ENCODE measurements at places on chromosomes 11 and 22.

GRCh38 chr11:9047964-9048523 is 43.4 kb downstream of the SCUBE2 start:
- no peak for DNase-seq

DNA sequence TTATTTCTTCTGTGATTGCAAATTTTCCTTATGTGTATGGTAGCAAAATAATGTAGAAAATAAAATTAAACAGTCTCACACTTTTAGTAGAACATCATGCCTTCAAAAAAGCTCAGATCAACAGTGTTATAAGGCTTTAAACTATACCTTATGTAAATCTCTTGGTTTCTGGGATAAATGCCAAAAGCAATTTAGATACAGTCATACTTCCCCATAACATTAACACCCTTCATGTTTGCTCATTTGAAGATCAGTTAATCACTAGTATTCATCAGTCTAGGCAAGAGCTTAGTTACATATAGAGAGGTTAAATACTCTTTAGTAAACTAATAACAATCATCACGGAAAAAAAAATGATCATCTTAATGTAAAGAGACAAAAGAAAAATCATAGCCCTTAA is 421.8 kb upstream of the ANO3 start:
- no peak for DNase-seq

GRCh38 chr11:119147604-119148333 is 1.1 kb upstream of the ABCG4 start:
- no peak for DNase-seq

DNA sequence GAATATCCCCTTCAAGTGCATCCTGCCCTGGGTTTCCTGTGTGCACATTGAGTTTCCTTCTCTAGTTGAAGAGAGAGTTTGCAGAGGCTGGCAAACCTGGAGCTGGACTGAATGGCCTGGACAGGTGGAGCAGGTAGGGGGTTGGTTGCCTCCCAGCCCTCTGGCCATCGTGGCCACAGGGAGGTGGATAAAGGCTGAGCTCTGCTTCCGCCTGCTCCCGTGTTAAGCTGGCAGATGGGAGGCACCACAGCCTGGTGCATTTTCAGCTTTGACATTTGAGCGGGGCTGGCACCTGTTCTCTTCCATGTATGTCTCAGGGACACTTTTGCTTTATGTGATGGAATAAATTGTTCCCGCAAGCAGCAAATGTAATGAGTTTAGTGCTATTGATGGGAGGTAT is 11.1 kb downstream of the MICAL2 start:
- no peak for DNase-seq

DNA sequence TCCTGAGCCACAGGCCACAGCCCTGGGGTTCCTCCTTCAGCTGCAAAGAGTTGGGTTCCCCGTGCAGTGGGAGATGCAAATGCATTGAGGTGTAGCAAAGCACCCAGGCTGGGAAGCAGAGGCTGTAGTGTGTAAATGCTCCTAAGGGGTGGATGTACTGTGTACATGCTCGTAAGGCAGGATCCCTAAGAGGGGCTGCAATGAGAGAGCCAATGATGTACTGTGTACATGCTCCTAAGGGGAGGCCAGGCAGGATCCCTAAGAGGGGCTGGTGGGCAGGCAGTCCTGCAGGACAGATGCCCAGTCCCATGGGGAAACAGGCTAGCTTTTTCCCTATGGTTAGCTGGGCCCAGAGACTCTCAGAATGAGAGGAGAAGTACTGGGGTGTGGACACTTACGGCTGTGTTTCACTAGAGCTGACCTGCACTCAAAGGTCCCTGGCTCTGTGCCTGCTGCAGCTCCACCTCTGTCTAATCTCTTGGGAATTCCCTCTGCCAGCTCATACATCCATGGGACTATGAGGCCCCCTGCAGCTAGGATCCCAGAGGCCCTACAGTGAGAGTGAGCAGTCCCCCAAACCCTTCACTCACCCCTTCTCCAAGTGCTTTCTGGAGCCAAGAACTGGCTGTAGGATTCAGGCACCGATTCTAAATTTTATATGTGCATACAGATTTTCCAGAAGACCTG is 261.9 kb upstream of the LUZP2 start:
- DNase-seq = no peak

DNA sequence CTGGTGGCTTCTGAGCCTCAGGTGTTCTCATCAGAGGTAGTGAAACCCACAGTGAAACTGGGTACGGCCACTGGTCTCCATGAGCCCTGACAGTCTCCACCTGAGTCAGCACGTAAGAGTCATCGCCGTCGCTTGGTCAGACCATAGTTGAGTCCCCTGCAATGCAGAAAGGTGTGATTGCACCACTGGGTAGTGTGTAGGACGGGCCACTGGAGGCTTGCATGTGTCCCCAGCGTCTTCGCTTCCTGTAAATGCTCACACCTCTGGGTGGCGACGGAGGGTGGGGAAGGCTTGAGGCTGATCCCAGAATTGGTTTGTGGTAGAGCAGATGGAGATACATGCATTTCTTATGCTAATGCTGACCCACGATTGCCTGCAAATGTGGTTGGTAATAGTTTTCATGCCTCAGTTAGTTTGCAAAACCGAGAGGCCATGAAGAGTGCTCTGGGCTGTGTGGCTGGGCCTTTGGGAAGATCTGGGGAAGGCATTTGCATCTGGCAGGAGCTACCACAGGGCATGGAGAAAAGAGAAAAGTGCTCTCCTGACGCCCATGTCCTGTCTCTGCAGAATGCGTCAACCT is 26.5 kb downstream of the CTTN start:
- DNase-seq = no peak

DNA sequence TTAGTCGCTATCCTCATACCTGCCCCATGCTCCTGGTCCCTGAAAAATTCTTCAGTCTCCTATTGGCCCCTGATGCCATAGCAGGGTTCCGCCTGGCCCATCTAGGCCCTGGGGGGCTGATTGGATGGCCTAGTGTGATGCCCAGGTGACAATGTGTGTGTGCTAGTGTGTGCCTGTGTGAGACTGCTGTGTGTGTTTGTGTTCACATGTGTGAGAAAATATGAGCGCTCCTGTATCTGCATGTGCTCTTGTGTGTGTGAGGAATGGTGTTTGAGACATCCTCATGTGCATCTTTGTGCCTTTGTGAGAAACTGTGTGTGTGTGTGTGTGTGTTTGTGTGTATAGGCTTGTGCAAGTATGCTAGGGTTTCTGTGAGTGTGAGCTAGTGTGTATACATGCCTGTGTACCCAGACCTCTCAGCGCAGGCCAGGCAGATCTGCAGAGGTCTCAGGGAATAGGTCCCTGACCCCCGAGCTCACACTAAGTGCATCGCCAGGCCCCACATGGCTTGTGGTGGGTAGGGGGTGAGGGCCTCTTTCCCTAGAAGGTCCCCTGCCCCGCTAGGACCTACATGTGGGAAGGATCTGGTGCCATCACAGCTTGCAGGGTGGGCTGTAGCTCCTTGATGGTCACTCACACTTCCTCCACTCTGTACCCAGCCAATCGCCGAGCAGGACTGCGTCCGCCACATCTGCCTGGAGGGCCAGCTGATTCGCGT is 64.6 kb downstream of the OTOG start:
- DNase-seq = no peak

GRCh38 chr11:46051102-46051501 is 70.2 kb downstream of the PHF21A start:
- DNase-seq = no peak

DNA sequence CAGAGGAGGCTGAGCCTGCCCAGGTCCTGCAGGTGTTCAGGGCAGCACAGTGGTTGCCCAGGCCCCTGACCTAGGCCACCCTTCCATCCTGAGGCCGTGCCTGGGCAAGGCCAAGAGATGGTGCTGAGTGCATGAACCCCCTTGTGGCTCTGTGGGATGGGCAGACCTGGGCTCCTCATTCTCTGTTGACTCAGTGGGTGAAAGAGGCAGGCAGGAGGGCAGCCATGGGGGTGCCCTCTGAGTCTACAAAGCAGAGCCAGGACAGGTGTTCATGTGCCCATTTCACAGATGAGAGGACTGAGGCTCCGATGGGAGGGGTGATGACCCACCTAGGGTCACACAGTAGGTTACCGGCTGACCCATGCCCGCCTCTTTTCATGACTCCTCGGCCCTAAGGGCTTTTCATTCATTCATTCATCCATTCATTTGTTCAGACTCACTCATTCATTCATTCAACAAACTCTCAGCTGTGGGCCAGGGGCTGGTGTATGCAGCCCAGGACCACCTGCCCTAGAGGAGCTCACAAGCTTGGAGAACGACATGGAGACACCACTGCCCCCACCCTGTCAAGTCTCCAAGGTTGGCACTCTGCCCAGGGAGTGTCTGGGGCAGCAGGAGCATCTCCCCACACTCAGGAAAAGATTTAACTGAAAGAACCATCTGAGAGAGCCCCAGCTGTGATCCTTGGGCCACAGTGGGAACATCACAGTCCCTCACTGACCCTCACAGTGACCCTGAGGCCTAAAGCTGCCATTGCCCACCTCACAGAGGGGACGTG is 40.5 kb downstream of the IGLL5 start:
- no peak for DNase-seq

GRCh38 chr22:48486134-48486532 is 1341.5 kb downstream of the BRD1 start:
- no peak for DNase-seq

GRCh38 chr22:43293259-43293654 is 49.9 kb downstream of the SCUBE1 start:
- DNase-seq = no peak

- DNase-seq = peak; percentile 42
Measured at GRCh38 chr11:44608991-44609782, 43.7 kb downstream of the CD82 start.

GRCh38 chr11:34650528-34650927 is 29.6 kb downstream of the EHF start:
- peak; percentile 87 for DNase-seq

DNA sequence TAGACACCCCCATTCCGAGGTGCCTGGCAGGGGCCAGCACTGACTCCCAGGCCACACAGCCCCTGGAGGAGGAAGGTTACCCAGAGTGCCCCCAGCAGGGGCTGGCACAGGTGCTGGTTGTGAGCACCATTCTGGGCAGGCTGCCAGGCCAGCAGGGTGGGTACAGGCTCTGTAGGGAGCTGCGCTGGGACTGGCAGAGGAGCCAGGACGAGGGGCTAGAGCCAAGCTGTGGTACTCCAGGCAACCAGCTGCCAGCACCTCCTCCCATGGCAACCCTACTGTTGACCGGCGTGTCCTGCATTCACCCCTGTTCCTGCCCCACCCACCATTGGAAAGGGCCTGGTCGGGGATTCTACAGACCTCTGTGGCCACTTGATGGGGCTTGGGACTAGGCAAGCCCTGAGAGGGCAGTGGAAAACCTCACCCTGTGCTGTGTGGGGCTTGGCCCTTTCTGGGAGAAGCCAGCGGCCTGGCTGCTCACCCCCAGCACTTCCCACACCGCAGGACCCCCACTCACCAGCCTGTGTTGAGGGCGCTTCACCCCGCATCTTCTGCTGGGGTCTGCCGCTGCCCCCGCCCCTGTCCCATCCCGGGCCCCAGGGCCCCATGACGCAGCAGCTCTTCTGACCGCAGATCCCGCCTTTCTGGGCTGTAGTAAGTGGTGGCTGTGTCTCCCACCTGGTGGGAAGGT is 1.9 kb downstream of the CLDN5 start:
- DNase-seq = no peak

DNA sequence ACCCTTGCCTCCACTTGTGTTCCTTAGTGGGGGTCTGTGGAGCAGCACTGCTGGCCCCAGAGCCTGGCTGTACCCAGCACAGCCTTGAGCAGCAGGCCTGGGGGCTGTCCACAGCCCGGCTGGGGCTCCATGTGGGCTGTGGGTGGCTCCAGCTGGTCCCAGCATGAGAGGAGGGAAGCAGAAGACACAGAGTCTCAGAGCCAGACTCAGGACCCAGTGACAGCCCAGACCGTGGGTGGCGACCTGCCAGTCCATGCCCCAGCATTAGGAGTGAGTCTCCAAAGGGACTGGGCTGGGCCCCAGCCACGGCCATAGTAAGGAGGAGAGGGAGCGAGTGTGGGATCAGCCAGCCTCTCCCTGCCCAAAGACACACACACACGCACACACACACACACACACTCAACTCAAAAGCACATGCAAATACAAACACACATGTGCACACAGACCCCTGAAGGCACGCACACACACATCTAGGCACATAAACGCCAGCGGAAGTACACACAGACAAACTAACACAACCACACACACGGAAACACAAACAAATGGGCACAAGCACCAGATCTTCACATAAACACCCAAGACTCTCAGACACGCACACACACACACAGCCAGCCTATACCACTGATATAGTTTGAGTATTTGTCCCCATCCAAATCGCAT is 16.7 kb upstream of the LRRC10B start:
- no peak for DNase-seq

DNA sequence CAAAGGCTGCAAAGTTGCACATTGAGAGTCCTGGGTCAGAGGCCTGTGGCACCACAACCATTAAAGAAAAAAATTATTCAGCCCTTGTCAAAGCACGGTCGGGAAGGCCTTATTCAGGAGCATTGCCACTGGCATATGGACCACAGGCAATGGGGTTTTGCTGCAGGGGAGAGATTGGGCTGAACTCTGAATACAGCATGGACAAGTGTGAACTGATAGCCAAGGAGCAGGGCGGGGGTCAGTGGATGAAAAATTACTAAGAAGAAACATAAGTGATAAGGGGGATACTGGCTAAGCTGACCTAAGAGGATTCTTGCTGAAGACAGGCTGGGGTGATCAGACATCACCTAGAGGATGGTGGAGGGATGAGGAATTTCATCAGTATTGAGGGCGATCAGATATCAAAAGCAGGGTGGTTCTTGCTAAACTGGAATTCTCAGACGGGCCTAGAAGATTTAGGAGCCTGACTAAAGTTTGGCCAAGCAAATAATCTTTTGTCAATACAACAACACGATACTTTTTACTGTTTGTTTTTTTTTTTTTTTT is 3.3 kb upstream of the DGCR8 start:
- DNase-seq = no peak

DNA sequence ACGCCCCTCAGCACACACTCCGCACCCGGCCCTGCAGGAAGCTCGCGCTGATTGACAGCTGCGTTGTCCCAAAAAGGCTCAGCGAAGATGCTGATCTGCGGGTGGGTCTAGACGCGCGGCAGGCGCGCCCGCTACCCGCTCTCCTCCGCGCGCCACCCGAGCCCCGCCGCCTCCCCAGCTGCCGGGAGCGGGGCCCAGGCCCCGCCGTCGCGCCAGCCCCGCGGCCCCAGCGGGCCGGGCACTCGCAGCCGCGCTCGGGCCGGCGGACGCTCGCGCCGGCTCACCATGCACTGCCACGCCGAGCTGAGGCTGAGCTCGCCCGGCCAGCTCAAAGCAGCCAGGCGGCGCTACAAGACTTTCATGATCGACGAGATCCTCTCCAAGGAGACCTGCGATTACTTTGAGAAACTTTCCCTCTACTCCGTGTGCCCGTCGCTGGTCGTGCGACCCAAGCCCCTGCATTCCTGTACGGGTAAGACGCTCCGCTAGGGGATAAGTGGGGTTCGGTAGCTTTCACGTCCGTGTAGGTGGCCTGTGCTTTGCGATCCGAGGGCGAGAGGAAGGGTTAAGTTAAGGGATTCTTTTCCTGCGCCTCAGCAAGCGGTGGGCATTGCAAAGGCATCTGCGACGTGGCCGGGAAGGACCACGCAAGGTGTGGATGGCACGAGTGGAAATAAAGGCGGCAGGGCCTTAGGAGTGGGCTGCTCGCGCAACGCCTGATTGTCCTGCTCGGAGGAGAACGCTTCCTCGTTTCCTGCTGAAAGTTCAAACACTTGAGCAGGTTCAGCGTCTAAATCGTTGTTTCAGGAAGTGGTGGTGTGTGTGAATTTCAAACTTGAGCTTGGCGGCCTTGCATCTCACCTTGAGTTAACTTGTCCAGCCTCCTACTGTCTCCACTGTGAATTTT is at the start of gene BARX2:
TSS of gene BARX2 (plus strand) at position 98 of the 907 bp plus-strand sequence. CDS start at position 286, 188 bp downstream.
- DNase-seq = no peak

Measured in central memory CD4-positive, alpha-beta T cell (primary cell).